ENCODE measurements at places on chromosomes 5 and 9.

DNA sequence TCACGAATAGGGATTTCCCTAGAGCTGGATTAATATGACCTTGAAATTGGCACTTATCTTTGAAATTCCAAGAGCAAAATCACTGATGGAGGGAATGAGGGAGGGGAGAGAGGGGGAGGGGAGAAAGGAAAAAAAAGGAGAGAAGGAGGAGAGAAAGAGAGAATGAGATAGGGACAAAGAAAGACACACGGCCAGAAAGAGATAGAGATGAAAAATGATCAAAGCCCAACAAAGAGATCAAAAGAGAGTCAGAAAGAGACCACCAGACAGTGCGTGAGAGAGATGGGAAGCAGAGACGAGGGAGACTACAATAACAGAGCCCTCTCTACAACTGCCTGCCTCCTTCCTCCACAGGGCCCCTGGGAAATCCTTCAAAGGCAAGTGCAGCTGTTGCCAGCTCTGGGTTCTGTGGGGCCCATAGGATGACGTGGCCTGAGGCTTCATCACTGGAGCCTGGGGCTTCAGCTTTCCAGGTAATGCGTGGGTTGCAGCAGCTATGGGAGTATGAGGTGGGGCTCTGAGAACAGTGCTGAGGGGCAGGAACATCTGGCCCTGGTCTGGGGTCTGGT lies 58.3 kb upstream of the SHB start:
- DNase-seq: no peak

- DNase-seq: no peak
Measured at GRCh38 chr5:120550358-120550757, 86.3 kb downstream of the PRR16 start.

DNA sequence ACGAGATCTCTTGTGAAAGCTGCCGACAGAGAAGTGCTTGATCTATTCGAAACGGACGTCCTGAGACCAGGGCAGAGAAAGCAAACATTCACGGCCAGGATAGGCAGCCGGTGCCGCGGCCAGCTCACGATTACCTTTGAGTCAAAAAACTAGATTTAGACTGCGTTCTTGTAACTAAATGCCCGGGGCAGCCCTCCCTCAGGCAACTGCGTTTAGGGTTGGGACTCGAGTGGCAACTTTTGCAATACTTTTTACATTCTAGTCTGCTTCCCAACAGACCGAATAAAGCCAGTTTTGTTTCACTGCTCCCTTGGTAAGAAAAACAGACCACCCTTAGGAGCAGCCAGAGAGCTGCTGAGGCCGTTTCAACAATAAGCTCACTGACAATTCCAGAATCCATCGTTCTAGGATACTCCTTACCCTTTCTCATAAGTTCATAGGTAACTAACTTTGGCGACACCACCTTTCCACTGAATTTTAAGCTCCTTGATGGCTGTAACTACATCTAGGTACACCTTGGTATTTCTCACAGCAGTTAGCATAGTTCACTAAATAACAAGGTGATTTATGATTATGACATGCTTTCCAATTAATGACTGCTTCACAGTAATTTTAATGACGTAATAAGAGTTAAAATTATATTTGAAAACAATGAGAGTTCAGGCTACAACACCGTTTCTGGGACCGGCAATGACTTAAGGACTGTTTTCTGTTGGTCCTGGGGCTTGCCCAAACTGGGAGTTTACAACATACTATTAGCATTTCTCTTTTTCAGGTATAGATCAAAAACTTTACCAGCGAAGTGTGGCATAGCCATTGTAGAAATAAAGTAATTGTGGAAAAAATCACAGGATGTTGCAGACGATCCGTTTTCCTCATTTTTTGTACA lies 899 bp upstream of the RAPGEF6 start:
- DNase-seq: no peak

DNA sequence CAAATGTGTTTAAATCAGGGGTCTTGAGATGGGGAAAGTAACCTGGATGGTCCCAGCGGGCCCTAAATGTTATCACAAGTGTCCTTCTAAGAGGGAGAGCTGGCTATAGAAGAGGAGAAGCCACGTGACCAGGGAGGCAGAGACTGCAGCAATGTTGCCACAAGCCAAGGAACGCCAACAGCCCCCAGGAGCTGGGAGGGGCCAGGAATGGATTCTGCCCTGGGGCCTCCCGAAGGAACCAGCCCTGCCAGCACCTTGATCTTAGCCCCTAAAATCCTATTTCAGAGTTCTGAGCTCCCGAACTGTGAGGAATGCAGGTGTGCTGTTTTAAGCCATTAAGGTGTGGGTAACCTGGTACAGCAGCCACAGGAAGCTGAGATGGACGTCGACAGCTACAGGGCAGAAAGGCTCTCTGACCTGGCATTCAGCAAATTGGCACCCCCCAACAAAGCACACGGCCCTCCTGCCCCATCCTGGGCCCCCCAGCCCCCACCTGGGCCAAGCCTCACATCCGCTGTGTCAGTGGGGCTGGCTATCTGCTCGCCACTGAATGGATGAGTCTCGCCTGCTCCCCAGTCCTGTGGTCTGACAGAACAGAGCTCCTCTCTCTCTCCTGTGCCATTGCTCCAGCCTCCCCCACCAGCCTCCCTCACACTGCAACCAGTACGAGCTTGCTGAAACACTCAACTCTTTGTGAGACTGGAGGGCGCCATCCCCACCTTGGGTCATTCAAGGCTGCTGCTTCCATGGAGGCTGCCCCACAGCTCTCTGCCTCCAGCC lies 78.8 kb downstream of the ADAMTS2 start:
- DNase-seq: no peak

- DNase-seq: no peak
Measured at GRCh38 chr5:140996060-140996459, 29.8 kb downstream of the PCDHAC2 start.

GRCh38 chr5:102799017-102799416 lies 43.9 kb downstream of the PAM start:
- no peak for DNase-seq

GRCh38 chr9:129497813-129498450 lies 123.0 kb downstream of the C9orf50 start:
- DNase-seq: no peak

DNA sequence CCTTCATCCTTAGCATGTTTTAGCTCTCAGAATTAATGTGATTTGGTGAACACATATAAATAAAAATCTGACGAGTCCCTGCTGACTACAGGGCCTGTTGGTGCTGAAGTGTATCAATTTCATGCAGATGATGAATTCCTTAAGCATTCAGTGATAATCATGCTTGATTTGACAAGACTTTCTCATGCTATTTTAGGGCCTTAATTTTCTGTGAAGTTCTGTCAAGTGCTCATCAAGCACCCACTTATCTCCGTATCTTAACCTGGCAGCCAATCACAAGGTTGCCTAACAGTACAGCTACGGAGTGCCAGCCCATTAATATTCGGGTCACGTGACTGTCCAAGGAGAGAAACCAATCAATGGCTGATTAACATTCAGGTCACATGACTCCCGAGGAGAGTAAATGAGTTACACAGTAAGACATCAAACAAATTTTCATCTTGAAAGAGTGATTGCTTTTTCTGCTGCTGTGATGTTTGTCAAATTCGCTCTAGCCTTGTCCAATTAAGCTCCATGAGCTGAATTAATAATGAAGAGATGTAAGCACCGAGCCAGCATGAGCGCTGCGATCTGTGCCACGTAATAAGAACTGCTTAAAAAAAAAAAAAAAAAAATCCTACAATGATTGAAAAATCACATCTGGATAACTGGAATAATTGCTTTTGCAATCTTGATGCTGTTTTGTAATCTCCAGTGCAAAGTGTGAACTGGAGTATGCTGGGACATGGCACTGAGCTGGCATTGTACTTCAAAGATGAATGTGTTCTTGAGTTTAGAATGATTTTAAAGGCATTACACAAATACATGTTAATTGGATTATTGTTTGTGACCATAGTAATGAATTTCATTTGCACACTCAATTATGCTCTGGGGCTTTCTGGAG lies 104.3 kb upstream of the SPATA31D4 start:
- DNase-seq: no peak

DNA sequence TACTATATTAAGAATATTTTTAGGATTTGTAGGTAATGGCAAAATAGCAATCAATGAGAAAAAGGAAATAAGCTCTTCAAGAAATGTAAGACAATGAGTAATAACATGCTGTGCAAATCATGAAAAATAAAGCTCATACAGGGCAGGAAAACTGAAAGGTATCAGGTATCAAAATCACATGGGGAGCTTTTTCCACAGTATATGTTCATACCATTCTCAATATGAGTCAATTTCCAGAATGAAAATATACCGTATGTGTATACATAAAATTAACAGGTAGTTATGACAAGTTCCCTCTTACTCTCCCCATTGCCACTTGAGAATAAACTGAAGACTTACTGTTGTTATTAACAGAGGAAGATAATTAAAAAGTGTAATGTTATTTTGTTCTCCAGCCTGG lies 35.9 kb downstream of the EFCAB9 start:
- DNase-seq: no peak

DNA sequence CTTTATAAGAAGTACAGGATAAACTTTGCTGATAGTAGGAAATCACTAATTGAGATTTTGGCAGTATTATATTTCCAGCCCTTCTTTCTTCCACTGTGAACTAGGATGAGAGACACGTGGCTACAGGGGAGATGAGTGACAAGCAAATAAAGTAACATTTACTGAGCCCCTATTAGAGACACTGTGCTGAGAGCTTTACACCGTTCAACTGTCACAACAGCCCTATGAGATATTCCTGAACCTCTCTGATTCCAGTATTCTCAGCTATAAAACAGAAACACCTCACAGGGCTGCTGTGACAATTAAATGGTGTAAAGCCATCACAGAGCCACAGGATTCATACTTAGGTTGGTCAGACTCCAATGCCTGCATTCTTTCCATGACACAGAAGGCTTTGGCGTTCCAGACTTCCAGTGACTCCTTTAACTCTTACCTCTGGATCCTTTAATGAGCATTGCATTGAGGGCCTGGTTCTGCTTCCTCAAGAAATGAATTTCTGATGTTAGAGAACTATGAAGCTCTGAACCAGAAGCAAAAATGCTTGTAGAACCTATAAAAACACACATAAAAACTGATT lies 169.0 kb downstream of the CDK5RAP2 start:
- no peak for DNase-seq

DNA sequence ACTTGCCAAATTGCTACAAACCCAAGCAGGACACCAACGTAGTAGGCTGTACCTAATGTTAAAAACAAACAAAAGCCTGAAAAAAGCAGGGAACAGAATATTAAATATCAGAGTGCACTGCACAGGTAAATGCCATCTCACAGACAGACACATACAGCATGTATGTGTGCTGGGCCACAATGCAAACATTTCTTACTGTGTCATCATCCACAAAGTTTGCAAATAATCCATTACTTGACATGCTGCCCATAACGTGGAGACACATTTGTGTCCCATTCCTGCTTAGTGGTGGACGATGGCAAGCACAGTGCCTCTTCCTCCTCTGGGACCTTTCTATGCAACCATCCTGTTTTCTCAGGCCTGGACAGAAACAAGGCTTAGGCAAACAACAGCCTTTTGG lies 44.7 kb downstream of the GOLM1 start:
- DNase-seq: no peak

DNA sequence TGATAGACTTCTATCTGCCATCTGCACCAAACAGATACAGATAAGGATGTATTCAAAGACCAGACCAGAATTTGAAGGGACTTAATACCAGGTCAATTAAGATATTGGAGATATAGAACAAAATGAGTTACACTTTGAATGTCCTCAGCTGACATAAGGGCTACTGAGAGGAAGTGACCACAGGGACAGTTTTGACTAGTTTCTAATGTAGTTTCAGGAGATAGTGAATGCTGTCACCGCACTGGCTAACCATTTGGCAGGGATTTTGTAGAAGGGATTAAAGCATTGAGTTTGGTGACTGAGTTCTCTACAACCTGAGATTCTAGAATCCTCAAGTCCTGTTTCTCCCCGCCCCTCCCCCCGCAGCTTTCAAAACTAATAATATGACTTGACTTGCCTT lies 22.7 kb downstream of the CCNH start:
- DNase-seq: no peak

DNA sequence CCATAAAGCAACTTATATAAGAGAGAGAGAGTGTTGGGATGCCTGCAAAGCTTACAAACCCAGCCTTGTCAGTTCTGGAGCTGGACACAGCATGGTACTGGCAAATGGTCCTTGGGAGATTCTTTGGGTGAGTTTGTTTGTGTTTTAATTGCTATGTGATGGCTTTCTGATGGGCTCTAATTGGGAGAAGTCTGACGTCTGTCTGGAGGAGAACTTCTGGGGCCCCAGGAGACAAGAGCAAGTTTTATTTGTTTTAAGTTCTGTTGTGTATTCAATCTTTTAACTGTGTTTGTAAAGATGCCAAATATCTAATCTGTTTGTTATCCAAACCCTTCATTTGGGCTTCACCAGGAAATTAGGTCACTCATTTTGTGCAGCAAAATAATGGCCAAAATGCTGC lies 50.3 kb upstream of the AFAP1L1 start:
- no peak for DNase-seq

DNA sequence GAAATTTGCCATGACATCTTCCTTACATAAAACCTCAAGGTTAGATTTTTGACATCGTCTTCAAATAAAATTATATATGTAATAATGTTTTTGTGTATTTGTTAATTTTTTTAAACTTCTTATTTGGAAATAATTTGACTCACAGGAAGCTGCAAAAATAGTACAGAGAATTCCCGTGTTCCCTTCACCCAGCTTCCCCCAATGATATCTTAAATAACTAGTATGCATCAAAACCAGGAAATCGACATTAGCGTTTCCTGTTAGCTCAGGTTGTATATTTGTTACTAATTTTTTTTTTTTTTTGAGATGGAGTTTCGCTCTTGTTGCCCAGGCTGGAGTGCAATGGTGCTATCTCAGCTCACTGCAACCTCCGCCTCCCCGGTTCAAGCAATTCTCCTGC lies 86.3 kb upstream of the SPRY4 start:
- no peak for DNase-seq

GRCh38 chr5:180860273-180860886 lies 696 bp downstream of the ZFP62 start:
- DNase-seq: peak; percentile 51

DNA sequence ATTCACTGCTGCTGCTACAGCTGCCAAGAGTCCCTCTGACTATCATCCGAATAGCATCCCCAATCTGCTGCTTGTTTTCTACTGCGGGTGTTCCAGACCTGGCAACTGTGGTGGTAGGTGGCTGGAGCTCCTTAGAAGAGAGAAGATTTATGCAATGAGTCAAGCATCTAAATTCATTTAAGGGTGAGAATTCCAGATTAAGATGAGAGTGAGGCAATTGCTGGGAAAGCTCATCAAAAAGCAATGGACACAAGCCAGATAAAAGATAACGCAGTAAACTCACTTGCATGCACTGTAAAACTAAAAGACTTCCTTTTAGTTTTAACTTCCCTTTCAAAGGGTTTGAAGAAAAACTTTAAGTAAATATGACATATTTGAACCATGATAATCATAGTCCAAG lies 3.9 kb downstream of the PLK2 start:
- no peak for DNase-seq

- no peak for DNase-seq
Measured at GRCh38 chr5:95863383-95863757, 40.8 kb upstream of the GLRX start.

GRCh38 chr5:157390551-157391297 lies 69.3 kb upstream of the NIPAL4 start:
- peak; percentile 20 for DNase-seq

Measured in naive thymus-derived CD8-positive, alpha-beta T cell (primary cell).